Stimulated activated CD8-positive, alpha-beta memory T cell treated with anti-CD3 and anti-CD28 coated beads, Interleukin-7, amount 100 ng/mL, for 48 hours (primary cell): ENCODE measurements at places on chromosomes 16 and 17.

GRCh38 chr17:76645481-76645880 lies 1.9 kb upstream of the ST6GALNAC1 start:
- no peak for DNase-seq

- DNase-seq: no peak
Measured at GRCh38 chr17:54977744-54978143, 9.2 kb downstream of the STXBP4 start.

DNA sequence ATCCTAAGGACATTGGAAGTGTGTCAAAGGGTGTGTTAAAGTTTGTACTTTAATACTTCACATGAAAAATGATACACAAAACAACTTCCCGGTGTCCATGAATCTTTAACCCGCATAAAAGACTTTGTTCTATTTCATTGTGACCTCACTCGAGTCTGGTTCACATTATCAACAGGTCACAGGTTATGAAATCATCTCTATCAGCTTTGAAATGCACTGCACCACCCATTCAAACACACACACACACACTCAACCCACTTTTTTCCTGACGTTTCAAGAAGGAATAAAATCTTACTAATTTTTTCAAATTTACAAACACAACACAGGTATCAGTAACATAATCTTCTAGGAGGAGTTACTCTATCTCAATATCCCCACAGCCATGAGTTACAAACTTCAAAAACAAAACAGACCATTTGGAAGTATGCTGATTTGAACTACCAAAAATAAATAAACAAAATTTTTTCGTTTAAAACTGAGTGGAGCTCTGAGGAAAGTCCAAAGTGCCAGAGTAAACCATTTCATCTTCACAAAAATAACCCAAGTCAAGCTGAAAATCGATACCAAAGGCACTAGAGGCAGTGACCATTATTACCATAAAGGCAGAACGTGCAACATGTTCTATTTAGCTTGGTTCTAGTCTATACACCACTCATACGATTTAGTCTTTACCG lies 2.7 kb downstream of the ACOX1 start:
- no peak for DNase-seq

- DNase-seq: no peak
Measured at GRCh38 chr17:37827905-37828650, 83.2 kb upstream of the HNF1B start.

GRCh38 chr17:80065478-80066170 lies 29.2 kb downstream of the CCDC40 start:
- no peak for DNase-seq

DNA sequence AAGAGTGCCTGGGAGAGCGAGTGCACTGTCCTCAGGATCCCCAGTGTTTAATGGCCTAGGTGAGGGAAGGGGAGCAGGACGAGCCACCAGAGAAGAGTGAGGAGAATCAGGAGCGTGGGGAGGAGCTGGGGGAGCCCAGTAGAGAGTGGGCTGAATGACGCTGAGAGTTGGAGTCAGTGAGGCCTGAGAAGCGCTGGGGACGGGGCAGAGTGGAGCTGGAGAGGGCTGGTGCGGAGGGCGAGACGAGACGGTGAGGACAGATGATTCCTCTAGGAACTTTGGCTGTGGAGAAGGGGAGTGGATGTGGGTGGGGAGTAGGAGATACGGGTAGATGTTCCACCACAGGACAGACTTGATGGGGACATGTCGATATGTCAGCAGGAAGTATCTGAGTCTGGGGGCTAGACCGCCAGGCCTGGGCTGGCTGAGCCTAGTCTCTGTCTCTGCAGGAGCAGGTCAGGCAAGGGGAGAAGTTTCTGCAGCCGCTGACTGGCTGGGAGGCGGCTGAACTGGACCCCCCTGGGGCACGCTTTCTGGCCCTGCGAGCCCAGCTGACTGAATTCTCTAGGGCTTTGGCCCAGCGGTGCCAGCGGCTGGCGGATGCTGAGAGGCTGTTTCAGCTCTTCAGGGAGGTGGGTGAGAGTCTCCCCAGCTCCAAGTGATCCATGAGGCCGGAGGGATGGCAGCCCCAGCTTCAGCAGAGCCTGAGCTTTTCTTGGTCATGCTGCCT lies 4.7 kb downstream of the PLEKHG4 start:
- DNase-seq: no peak

GRCh38 chr17:37671824-37672547 lies 28.7 kb upstream of the DDX52 start:
- no peak for DNase-seq
